ENCODE measurements at places on chromosomes 12 and 14.

GRCh38 chr14:23078692-23079116, 16.2 kb downstream of the ACIN1 start:
- no peak for DNase-seq

GRCh38 chr14:74917646-74918081, 5.4 kb downstream of the RPS6KL1 start:
- no peak for DNase-seq

GRCh38 chr12:103882861-103883596, 42.0 kb upstream of the NT5DC3 start:
- no peak for DNase-seq

- DNase-seq: no peak
Observed at GRCh38 chr14:73887318-73887616, 608 bp downstream of the ZNF410 start.

DNA sequence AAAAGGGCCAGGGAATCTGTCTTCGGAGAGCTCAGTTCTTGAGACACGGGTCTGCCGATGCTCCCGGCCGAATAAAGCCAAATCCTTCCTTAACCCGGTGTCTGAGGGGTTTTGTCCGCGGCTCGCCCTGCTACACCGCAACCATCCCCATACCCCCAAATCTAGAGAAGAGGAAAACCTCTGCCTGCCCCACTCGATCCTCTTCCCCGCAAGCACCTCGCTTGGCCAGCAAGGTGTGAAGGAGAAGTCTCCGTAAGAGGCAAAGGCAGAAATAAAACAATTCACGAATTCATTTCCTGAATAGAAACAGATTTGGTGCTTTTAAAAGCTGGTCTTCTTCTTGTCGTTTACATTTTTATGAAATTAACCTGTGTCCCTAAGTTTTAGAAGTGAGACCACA, 67.3 kb upstream of the GALNT9 start:
- DNase-seq: no peak

DNA sequence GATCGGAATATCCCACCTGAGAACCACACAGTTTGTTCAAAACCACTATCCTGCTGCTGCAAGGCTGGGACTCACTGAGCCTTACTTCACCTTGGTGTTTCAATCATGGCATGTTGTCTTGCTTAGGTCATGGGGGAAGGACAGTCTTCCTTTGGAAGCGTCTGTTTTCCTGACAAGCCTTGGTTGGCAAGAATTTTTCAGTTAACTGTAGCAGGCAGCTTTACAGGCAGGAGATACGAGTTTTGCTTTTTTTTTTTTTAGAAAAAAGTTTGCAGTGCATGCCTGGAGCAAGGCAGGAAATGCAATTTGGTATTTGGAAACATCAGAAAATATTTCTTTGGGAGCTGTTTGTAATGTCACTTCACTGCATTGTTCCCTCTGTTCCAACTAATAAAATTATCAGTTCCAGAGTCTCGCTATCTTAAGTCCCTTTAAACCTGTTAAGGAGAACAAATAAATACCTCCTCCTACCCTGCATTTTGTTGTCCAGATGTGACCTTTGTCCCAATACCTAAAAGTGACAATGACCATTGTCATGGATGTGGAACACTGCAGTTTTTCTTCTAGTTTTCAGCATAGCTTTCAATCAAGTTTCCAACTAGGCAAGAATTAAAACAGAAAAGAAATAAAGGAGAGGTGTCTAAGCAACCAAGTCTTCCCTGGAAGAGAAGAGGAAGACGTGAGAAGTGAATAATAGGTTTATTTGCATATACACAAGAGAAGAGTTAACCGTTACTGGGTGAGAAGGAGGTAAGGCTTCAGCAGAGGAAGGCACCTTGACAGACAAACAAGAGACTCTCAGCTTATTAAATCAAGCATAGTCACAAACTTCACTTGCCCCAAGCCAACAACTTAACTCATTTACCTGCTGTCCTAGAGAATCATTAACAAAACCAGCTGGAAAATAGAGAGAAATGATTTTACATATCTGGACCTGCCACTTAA, 71.4 kb upstream of the ACTN1 start:
- no peak for DNase-seq

DNA sequence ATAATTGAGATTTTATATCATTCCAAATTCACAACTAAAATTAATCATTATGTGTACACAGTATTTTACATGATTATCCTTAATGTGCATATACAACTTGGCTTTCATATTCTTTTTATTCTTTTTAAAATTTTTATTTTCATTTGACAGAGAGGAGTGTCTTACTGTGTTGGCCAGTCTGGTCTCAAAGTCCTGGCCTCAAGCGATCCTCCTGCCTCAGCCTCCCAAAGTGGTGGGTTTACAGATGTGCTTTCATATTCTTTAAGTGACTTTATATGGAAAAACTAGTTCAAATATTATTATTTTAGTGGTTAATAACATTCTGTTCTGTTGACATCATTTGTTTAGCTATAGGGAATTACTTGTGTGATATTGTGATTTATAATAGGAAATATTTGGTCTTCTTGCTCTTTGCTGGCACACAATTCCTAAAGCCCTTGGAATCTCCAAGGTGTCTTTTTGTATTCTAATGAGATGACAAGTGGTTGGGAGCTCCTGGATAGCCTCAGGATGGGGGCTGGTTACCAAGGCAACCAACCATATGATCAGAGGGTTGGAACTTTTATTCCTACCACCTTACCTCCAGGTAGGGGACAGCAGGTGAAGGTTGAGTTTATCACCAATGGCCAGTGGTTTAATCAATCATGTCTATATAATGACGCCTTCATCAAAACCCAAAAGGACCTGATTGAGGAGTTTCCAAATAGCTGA, 16.0 kb upstream of the ZNF410 start:
- DNase-seq: no peak

DNA sequence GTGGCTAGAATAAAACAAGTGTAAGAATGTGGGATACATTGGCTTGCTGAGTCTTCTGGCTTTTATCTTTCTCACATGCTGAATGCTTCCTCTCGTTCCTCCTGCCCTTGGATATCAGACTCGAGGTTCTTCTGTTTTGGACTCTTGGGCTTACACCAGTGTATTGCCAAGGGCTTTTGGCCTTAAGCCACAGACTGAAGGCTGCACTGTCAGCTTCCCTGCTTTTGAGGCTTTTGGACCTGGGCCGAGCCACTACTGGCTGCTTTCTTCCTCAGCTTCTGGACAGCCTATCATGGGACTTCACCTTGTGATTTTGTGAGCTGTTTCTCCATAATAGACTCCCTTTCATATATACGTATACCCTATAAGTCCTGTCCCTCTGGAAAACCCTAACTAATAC, 300.9 kb upstream of the STXBP6 start:
- no peak for DNase-seq

Data from stimulated activated CD4-positive, alpha-beta T cell treated with anti-CD3 and anti-CD28 coated beads, Interleukin-1b, Interleukin-23, amount 100 ng/mL, for 1 hour (primary cell).